ENCODE measurements at places on chromosomes 13 and 19.

GRCh38 chr13:49561062-49561410 lies 24.3 kb downstream of the RCBTB1 start:
- no peak for DNase-seq

GRCh38 chr19:17074634-17075034 lies 618 bp downstream of the HAUS8 start:
- no peak for DNase-seq

DNA sequence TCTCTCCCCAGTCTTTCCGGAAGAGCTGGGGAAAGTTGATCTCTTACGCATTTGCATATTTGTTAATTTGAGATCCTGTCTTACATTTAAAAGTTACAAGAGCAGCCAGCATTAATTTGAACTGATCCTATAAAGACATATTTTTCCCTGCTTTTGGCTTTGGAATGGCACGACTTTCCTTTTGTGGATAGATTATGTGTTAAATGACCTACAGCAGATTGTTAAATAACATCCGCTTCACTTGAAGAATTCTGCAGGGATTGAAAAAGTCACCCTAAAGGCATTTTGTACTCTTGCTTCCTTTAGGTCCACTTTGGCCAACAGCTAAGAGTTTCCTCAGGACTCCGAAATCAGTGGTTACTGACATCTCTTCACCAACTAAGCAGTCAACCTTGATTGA lies 334.0 kb downstream of the TBC1D4 start:
- no peak for DNase-seq

DNA sequence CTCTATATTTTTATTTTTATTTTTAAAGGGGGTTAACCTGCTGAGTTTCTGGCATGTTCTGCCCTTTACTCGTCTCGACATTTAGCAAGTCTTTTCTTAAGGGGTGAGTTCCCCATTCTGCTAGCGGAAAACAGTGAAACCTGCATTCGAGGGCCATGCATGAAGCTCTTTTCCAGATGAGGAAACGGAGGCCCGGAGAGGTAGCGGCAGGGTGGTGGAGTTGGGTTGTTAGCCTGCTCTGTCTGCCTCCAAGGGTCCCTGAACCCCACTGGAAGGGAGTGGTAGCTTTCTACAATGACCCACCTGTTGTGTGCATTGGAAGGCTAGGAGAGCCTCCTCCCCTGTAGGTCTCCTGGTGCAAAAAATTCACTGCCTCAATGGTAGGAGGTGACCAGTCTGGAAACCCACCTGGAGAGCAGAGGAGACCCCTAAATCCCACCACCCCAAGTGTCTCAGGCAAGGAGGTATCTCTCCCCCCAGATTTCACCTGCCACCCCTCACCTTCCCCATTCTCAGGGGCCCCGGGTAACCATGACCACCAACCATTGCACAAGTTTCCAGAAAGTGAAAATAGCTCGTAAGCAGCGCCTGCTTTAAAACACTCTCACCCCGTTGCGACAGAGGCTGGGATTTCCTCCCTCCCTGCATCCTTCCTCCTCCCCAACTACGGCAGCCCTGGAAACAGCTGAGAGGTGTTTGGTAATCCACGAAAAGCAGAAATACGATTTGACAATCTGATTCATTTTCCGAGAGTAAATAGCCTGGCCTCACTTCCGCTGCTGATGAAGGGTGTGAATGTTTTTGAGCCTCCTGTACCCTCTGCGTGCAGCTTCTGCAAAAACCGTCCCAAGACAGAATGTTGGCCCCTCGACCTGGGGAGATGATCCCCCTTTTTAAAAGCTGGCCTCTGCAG lies 3.5 kb downstream of the KLF2 start:
- DNase-seq: peak; percentile 96

GRCh38 chr19:7069042-7069903 lies at the start of gene ZNF557:
Gene ZNF557 (plus strand): TSS chr19:7069703. CDS start chr19:7075075, 5,372 bp downstream.
- peak; percentile 98 for DNase-seq

GRCh38 chr13:46578590-46578975 lies 25.6 kb downstream of the LRCH1 start:
- DNase-seq: no peak

- DNase-seq: no peak
Measured at GRCh38 chr13:35164324-35164932, 222.4 kb downstream of the NBEA start.

- DNase-seq: no peak
Measured at GRCh38 chr13:113739527-113740285, 19.3 kb upstream of the TMEM255B start.

DNA sequence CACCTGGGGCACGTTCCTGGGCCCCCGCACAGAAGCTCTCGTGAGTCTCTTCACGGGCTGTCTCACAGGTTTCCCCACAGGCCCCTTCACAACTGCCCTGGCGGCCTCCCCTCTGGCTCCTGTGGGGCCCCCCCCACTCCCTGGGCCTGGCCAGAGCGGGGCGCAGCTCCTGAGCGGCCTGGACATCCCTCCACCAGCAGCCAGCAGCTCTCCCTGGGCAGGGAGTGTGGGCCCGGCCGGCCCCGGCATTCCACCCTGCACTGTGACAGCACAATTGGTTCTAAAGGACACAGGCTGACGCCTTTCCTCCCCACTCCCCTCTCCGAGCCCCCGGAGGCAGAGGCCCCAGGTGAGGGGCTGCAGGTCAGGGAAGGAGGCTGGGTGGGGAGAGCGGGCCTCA lies 9.5 kb upstream of the TIMM13 start:
- no peak for DNase-seq

GRCh38 chr13:89029062-89029461 lies 1357.9 kb downstream of the SLITRK5 start:
- DNase-seq: no peak

GRCh38 chr13:111513766-111514609 lies 193.5 kb downstream of the TEX29 start:
- peak; percentile 76 for DNase-seq

GRCh38 chr19:14138576-14139265 lies 2.3 kb upstream of the ASF1B start:
- DNase-seq: no peak

DNA sequence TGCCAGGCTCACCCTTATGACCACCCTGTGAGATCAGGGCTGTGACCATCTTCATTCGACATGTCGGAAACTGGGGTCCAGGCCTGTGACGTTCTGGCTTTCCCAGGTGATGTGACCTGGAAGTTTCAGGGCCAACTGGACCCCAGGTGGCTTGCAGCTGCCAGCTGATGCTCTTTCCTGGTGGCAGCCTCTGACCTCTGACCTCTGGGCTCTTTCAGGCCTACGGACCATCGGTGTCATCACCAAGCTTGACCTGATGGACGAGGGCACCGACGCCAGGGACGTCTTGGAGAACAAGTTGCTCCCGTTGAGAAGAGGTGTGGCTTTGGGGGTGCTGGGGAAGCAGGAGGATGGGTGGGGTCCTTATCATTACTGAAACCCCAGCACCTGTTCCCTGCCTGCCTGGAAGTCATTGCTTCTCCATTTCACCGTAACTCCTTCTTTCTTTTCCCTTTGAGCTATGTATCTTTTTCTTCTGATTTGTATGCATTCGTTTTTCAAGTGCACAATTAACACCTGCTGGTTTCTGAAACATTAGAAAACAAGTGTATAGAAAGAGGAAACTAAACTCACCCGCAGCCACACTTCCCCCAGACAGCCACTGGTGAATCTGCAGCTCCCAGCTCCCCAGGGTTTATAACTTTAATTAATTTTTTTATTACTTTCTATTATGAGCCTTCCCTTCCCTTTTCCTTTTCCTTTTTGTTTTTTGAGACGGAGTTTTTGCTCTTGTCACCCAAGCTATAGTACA lies 58.9 kb downstream of the TMED1 start:
- DNase-seq: no peak

GRCh38 chr13:53507741-53508140 lies 479.1 kb downstream of the OLFM4 start:
- DNase-seq: no peak

GRCh38 chr13:31982540-31982939 lies 49.0 kb upstream of the FRY start:
- DNase-seq: peak; percentile 80

- no peak for DNase-seq
Measured at GRCh38 chr19:14616407-14616806, 33.5 kb downstream of the CLEC17A start.

DNA sequence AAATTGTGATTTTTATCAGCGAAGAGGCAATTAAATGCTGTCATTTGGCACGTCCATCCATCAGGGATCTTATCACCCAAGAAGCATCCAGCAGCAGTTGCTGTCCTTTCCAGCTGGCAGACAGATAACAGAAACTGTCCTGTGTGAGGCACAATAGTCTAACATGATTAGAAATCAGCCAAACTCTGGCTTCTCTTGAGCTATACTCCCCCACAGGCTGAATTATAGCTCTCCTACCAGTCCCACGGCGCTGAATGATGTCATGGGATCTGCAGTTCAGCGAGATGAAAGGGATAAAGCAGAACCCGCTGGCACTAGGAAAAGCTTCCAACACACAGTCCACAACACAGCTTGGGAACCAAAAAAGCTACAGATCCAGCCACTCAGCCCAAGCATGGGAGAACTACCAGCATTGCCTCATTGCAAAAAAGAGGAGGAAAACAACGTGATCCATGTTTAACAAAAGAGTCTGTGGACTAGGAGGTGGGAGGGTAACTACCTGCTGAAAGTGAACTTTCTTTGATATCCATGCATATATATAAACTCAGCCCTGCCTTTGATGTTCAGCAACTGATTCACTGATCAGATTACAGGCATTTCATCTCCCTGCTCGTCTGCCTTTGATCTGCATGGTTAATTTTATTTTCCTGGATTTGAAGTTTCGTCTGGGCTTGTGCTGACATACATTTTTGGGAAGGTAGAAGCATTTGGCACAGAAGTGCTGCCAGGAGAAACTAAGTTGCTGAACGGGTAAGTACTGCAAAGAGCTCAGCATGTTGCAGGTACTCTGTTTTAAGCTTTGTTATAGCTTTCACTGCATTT lies at the start of gene TNFRSF19:
TNFRSF19 (plus strand) TSS at position 314 of the 822 bp plus-strand sequence. CDS start 19,772 bp downstream, outside the sequence.
- peak; percentile 60 for DNase-seq

- DNase-seq: no peak
Measured at GRCh38 chr19:18730885-18731513, 47.5 kb downstream of the CRTC1 start.

GRCh38 chr13:45788011-45788410 lies 63.5 kb downstream of the SIAH3 start:
- no peak for DNase-seq

GRCh38 chr19:49786376-49786820 lies 19.6 kb downstream of the AP2A1 start:
- DNase-seq: no peak

- peak; percentile 98 for DNase-seq
Measured at GRCh38 chr19:2270423-2271233, 11.3 kb downstream of the PEAK3 start.

- no peak for DNase-seq
Measured at GRCh38 chr19:5214371-5214770, 126.2 kb downstream of the PTPRS start.

DNA sequence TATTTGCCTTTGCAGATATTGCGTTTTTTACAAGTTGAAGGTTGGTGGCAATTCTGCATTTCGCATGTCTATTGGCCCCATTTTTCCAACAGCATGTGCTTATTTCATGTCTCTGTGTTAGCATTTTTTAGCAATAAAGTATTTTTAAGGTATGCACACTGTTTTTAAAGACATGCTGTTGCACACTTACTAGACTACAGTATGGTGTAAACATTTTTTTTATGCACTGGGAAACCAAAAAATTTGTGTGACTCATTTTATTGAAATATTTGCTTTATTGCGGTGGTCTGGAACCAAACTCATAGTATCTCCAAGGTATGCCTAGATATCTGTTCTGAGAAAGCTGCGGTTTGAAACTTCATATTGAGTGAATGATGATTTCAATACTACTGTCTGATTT lies 55.4 kb upstream of the RNF113B start:
- DNase-seq: no peak

- DNase-seq: no peak
Measured at GRCh38 chr13:102799426-102800144, 666 bp downstream of the BIVM start.

GRCh38 chr19:51548213-51548651 lies 16.8 kb upstream of the SIGLEC6 start:
- DNase-seq: no peak

DNA sequence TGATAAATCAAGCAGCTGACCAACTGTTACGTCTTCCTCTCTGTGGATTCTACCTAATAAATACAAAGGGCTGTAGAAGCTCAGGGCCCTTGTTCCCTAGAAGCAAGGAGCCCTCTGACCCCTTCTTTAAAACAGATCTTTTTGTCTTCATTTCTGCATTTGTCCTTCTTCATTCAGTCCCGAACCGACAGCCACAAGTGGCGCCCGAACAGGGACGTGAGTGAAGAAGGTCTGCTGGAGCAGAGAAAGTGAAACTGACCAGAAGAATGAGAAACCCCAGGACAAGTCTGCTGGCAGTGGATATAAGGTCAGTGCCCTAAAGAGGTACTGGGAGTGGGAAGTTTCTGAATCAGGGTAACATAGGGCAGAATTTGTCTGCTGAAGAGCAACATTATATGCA lies 13.1 kb downstream of the ZNF773 start:
- no peak for DNase-seq

DNA sequence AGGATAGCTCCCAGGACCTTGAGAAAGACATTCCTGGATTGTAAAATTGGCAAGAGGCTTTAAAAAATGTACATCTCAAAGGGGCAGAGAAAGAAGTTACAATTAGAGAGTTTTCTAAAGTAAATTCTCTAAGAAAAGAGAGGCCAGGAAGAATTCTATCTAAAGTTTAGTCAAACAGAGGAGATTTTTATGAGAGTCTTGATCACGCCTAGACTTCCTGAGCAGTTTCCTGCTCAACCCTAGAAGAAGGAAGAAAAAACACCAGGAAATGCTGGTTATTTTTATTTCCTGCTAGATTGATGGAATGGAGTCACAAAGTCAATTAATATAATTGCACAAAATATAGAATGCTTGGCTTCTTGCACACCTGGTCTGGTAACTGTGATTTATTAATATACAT lies 269.1 kb downstream of the PCDH20 start:
- DNase-seq: no peak

DNA sequence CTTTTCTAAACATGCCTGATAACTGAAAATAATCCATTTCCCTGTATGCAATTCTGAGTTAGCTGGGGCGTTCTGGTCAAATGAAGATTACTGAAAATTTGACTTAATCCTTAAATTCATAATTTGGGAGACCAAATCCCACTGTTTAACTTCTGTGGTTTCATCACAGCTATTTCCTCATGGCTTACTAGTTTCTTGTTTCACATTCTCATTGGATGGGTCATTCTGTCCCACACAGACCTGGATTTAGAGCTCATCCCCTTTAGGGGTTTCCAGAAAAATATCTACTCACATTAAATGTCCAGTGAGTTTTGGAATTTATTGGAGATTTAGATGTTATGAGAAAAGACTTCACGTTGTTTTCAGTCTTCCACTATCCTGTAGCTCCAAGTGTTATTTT lies 709.3 kb upstream of the KLHL1 start:
- DNase-seq: no peak

- no peak for DNase-seq
Measured at GRCh38 chr13:68066879-68067513, 836.9 kb upstream of the PCDH9 start.

GRCh38 chr19:11554160-11554559 lies 4.9 kb downstream of the ELOF1 start:
- DNase-seq: no peak

Measured in lower leg skin (tissue), 4 donors.